CD8-positive, alpha-beta memory T cell (primary cell): ENCODE measurements at places on chromosomes 7 and 10.

- DNase-seq = no peak
These were observed 295.0 kb downstream of the PARD3 start for GRCh38 chr10:34520084-34520483.

- DNase-seq = peak; percentile 21
These were observed 28.1 kb downstream of the EPHB4 start for GRCh38 chr7:100799037-100799896.

DNA sequence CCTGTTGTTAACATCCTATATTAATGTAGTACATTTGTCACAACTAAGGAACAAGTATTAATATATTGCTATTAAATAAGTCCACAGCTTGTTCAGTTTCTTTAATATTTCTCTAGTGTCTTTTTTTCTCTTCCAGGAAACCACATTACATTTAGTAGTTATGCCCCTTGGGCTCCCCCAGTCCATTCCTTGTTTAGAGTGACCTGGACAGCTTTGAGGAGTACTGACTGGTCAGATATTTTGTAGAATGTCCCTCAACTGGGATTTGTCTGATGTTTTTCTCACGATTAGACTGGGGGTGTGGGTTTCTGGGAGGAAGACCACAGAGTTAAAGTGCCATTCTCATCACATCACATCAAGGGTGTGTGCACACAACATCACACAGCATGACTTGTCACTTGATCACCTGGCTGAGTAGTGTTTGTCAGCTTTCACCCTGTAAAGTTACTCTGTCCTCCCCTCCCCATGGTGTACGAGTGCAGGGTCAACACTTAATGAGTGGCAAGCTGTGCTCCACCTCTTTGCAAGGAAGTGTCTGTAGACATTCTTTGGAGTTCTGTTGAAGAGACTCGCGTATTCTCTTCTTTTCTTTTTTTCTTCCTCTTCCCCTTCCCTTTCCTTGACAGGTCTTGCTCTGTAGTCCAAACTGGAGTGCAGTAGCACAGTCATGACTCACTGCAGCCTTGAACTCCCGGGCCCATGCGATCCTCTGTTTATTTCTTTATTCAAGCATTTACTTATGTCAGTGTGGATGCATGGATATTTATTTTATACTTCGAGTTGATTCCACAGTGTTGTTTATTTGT, 10.2 kb downstream of the LMTK2 start:
- DNase-seq = no peak

GRCh38 chr10:54800741-54801421, at the start of gene PCDH15:
PCDH15 (minus strand) TSS chr10:54801231; CDS start chr10:54664262, 136,969 bp downstream.
- no peak for DNase-seq

DNA sequence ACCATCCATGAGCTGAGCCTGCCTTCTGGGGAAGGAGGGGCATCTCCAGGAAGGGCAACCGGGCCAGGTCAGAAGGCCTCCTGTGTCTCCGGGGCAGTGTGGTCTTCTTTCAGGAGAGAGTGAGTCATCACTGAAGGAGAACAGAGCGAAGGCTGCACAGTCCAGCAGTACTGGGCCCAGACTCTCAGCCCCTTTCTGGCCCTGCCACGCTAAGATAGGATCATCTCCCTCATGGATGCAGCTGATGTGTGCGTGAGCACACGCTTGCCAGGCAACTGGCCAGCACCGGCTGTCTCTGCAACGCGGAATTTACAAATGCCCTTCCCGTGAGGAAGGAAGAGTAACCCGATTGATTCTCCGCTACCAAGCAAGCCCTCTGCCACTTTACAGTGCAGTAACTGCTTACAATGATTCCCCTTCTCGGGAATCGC, 328.2 kb downstream of the TNS3 start:
- no peak for DNase-seq
